ENCODE measurements at places on chromosomes 7 and 10.

DNA sequence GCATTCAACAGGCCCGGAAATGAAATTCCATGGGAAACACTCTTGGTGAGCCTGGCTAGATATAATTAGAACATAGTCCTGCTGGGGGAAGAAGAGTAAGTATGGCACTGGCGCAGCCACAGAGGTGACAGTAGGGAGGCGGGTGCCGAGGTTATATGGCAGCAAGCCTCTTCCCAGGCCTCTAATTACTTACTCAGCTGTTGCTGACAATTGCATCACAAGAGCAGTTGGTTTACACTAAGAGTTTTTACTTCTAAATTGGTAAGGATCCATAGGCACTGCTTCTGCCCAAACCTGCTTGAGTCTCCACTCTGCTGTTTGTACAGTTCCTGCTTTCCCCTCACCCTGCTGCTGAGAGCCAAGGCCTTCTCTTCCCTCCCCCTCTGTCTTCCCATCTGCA lies 93.3 kb upstream of the DUSP5 start:
- no peak for DNase-seq

DNA sequence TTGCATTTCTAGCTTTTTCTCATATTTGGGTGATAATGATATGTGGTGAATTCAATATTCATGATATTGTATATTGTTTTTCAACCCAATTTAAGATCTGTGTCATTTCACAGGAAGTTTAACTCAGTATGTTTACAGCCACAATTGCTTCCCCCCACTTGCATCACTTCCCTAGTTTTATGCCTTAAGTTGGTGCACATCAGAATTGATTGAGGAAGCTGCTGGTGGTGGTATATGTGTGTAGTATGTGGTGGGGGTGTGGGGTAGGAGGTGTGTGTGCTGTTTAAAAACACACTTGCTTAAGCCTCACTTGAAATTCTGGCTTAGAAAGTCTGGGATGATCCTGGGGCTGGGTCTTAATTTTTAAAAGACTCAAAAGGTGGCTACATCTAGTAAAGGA lies 245.1 kb upstream of the AOAH start:
- peak; percentile 12 for DNase-seq

DNA sequence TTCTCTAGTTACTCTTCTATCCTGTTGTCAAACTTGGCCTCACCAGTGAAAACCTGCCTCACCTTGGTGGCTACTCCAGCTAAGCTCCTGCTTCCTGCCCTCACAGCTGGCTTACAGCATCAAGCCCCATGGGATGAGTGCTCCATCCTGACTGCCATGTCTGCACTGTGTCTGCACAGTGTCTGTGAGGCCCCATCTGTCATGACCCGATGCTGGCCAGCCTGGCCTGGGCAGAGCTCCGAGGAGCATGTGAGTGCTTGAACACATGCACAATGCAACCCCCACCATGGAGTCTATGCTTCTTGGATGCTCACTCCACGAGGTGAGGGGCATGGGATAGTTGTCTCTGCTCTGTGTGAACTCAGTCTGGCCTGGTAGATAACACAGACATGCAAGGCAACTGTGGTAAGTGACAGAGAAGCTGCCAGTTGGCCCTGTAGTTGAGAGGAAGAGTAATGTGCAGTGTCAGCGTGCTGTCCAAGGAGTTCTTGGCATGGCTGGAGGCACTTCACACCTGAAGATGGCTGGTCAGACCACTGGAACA lies 207.1 kb upstream of the ZNF32 start:
- no peak for DNase-seq

- no peak for DNase-seq
Observed at GRCh38 chr10:7135188-7135587, 275.6 kb downstream of the SFMBT2 start.

GRCh38 chr7:108104324-108104723 lies 25.8 kb downstream of the LAMB4 start:
- no peak for DNase-seq

- DNase-seq: no peak
Observed at GRCh38 chr7:10838228-10838627, 135.4 kb upstream of the PHF14 start.

DNA sequence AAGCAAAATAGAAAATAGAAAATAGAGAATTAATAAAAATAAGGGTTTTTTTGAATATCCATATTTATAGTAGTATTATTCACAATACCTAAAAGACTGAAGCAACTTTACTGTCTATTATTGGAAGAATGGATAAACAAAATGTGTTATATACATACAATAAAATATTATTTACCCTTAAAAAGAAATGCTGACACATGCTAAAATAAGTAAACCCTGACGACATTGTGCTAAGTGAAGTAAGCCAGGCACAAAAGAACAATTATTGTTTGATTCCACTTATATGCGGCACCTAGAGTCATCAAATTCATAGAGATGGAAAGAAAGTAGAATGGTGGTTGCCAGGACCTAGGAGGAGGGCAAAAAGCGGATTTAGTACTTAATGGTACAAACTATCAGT lies 39.0 kb downstream of the LRRC17 start:
- no peak for DNase-seq

- no peak for DNase-seq
Observed at GRCh38 chr10:49001870-49002672, 62.4 kb upstream of the LRRC18 start.

DNA sequence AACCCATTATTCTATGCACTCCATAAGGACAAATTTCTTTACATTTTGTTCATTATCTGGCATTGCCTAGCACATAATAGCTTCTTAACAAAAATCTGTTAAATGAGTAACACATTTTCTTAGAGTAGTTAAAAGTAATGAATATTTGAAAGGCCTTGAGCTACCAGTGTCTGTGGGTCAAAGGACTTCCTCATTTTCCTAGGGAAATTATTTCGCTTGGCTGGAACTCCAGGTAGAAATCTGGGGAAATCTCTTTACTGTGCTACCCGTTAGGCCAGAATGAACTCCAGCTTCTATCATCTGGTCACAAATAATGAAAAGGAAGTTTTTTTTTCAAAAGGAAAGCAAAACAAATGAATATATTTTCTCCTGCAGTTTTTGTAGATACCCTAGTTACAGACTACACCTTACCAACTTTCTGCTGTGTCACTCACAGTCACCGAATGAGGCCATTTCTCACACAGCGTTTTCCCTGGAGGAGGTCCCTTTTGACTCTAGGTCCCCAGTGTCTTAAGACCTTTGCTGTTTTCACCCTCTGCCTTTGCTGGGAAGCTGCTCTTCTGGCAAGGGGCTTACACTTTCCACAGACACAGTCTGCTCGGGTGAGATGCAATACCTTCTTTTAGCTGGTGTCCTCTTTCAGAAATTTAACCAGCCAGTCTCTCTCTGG lies 1.6 kb downstream of the SAMD9L start:
- DNase-seq: no peak

- no peak for DNase-seq
Observed at GRCh38 chr7:1235501-1236131, 2.9 kb downstream of the UNCX start.

- no peak for DNase-seq
Observed at GRCh38 chr7:102914585-102914984, 1.8 kb downstream of the LRRC17 start.

DNA sequence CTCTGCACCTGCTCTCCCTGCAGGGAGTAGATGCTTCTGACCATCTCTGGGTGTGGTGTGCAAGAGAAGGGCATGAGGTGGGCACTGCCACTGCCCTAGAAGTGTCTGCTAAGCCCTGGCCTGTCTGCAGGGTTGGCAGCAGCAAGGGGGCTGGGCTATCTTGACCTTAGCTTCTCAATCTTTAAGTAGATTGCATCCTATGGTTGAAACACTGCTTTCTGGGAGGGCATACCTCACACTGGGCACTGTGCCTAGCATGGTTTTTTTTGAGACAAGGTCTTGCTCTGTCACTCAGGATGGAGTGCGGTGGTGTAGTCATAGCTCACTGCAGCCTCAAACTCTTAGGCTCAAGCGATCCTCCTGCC lies 54.9 kb downstream of the CLIP2 start:
- DNase-seq: no peak

GRCh38 chr7:38873433-38873832 lies 35.6 kb downstream of the VPS41 start:
- no peak for DNase-seq

DNA sequence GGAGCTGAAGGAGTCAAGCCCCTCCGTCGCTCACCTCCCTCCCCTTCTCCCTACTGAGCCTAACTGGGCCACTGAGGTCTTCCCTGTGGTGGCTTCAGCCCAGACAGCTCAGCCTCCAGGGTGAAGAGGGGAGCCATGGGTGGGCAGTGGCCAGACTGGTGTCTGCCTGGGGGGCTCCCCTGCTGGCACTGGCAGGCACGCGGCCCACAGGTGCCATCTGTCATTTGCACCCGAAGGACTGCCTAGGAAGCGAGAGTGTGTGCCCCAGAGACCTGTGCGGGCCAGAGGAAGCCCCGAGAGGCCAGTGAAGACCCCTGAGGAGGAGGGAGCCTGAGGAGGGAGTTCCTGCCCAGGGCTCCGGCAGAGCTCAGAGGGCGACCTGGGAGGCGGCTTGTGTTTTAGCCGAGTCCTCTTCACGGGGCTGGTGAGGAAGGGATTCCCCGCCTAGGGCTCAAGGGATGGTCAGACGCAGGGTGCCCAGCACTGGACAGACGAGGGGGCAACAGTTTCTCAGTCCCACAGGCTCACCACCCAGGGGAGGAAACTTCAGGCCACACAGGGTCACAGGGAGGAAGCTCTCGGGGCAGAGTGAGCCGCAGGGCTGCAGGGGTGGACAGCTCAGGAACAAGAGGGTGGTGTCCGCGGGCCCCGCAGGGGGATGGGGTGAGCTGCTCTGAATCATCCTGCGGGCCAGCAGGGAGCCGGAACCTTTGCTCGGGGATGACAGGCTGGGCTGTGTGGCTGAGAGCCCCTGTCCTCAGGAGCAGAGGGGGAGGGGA lies 76.2 kb upstream of the PPP2R2D start:
- no peak for DNase-seq

- no peak for DNase-seq
Observed at GRCh38 chr10:21495002-21495751, 30.3 kb downstream of the SKIDA1 start.

DNA sequence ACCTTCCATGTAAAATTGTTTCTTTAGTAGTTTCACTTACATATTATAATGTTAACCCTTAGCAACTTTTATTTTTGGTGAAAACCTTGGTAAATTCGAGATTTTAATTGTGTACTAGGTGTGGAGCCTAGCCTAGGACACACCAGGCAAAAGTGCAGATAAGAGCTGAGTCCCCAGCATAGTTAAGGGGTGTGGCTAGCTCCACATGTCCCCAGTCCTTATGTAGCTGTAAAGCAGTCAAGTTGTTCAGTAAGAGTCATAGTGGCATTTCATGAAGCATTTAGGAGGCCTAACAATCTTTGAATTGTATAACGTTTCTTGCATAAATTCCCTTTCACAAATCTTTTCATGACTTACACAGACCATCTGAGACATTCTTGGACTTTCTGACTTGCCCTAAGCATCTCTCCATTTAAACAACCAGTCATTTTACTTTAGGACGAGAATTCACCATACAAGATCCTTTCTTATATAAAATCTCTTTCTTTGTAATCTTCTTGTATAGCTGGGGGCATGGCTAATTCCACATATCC lies 53.8 kb upstream of the INHBA start:
- DNase-seq: no peak

GRCh38 chr7:54788664-54789063 lies 29.7 kb upstream of the SEC61G start:
- DNase-seq: no peak

DNA sequence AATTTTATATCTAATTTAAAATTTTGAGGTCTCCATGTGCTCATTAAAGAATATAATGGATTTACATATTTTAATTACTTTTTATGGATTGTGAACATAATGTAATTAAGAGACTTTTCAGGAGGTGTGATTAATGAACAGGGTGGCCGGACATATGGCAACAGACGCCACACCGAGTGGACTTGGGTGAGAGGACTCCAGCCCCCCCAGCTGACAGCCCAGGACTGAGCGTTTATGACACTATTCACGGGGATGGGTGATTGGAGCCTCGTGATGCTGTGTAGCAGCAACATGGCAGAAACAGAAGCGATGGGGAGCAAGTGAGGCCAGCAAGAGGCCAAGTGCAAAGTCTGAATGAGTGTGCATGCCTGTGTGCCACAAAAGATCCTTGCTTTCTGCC lies 1176.9 kb downstream of the TYW1 start:
- no peak for DNase-seq

GRCh38 chr7:76300166-76300731 lies 2.2 kb upstream of the HSPB1 start:
- no peak for DNase-seq

GRCh38 chr7:31488562-31489203 lies 25.2 kb upstream of the ITPRID1 start:
- no peak for DNase-seq

- DNase-seq: no peak
Observed at GRCh38 chr10:78750418-78750817, 318.3 kb upstream of the ZMIZ1 start.

DNA sequence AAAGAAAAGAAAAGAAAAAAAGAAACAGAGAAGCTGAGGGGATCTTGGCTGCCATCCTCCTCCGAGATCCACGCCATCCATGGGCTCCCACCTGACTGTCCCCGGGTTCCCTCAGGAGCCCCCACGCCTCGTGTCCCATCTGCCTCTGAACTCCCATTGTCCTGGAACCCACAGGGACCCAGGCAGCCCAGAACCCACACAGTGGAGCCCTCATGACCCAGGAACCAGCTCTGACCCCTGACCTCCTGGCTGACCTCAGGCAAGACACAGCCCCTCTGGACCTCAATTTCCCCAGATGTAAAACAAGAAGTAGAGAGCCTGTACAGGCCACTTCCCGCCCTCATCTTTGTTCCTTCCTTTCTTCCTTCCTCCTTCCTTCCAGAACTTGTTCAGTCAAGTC lies 40.4 kb downstream of the RASGEF1A start:
- no peak for DNase-seq

DNA sequence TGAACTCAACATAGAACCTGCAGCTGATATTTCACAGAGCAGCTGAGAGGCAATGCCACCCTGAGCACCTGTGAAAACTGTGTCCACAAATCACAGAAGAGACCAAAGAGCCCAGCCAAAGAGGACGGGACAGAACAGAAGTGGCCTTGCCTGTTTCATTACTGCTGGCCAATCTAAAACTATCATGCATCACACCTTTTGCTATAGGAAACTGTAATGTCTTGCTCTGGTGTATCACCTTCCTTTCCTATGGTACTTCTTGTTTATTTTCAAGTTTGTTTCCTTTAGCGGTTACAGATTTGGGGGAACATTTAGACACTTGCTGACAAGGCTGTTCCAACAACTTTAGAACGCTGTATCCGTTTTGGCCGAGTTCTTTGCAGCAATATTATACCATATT lies 80.3 kb downstream of the PIP4K2A start:
- no peak for DNase-seq

GRCh38 chr7:150370612-150371071 lies 2.0 kb downstream of the REPIN1 start:
- DNase-seq: no peak

DNA sequence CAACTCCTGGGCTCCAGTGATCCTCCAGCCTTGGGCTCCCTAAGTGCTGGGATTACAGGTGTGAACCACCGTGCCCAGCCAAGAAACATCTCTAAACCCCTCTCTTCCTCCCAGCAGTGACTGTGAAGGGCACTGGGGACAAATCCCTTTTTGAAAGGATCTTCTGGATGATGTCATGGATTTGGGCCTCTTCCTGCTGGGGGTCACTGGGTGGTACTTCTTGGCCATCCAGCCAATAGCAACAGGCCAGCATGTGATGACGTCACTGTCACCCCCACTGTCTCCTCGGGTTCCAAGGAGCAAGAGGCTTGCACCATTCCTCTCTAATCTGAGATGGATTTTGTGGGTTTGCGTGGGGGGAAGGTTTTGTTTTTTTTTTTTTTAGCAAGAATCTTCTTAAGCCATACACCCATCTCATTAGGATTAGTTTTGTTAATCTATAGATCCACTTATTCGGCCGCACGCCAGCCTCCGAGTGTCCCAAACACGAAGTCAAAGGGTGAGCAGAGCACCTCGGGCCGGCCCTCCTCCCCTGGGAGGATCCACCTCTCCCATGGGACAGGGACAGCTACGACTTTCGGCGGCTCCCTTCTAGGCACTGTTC lies 29.4 kb upstream of the TNRC18 start:
- no peak for DNase-seq

All from stimulated activated CD8-positive, alpha-beta memory T cell treated with anti-CD3 and anti-CD28 coated beads, Interleukin-4, amount 100 ng/mL, for 4 hours (primary cell).